Large intestine (tissue), 12 donors: ENCODE measurements at places on chromosomes 16 and 17. TPM values are rescaled to one million over a fixed set of nuclear protein-coding genes. Genes with fewer than 3 reads are reported as not detected.
A peak's percentile ranks its signal among the peaks of the same experiment; 100 is the strongest.

The CACNG3 gene
- 0.01 TPM for polyA plus RNA-seq

The KRT24 gene
- not detected for polyA plus RNA-seq

The LPO gene
- 0.37 TPM for polyA plus RNA-seq

DNA sequence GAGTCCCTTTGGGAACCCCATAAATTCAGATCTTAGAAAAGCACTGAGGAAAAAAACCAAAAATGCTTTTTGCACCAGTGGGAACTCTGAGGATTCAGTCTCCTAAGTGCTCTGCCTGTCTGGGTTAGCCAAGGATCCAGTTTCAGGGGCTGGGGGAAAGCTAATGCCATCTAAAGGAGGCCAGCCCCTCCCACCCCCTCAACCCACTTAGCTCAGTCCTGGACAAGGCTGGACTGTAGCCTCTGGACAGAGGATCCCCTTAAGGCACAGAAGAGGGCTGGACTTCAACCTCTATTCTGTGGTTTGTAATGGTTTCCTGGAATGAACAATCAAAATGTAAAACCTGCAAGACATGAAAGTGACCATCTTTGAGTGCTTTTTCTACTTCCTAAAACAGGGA, 356.1 kb upstream of the ZFHX3 start:
- DNase-seq = peak; percentile 43
- no peaks in the 10 kb centered on the region for H3K27me3 ChIP-seq
- no peaks in the 10 kb centered on the region for H3K36me3 ChIP-seq
- H3K4me1 ChIP-seq = no peaks in the 10 kb centered on the region
- no peak overlapping the region for H3K27ac ChIP-seq

- peaks cover 61% of the 10 kb centered on the region for H3K4me1 ChIP-seq
- DNase-seq = no peak
- H3K27ac ChIP-seq = peak overlapping the region; percentile 65
- no peak overlapping the region for H3K4me3 ChIP-seq
Measured at GRCh38 chr17:59371416-59372100, 40.1 kb downstream of the YPEL2 start.

GRCh38 chr16:2278956-2279800, 11.3 kb upstream of the RNPS1 start:
- no peak overlapping the region for H3K4me3 ChIP-seq
- no peak for DNase-seq
- H3K4me1 ChIP-seq = no peaks in the 10 kb centered on the region
- no peaks in the 10 kb centered on the region for H3K36me3 ChIP-seq
- H3K27ac ChIP-seq = no peak overlapping the region

DNA sequence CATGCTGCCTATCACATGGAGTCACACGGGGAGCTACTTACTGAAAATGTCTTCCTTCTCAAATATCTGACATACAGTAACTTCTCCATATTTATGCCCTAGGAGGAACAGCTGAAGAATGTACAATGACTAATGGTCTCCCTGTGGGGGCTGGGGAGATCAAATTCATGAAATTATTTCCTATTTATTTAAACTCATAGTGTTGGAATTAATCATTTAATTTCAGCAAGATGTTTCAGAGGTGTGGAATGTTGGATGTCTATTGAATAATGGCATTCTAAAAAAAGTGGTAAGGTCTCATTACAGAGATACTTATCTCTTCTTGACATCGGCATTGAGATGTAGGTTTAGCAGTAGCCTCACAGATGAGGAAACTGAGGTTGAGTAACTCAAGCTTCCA, 214.3 kb upstream of the CDH11 start:
- no peak overlapping the region for H3K27ac ChIP-seq
- H3K36me3 ChIP-seq = no peaks in the 10 kb centered on the region
- no peak for DNase-seq
